ENCODE measurements at places on chromosomes 6 and 20.

- DNase-seq: no peak
Measured at GRCh38 chr6:4133941-4134838, 1.2 kb downstream of the ECI2 start.

GRCh38 chr6:33769248-33769821 is 19.6 kb downstream of the LEMD2 start:
- no peak for DNase-seq

DNA sequence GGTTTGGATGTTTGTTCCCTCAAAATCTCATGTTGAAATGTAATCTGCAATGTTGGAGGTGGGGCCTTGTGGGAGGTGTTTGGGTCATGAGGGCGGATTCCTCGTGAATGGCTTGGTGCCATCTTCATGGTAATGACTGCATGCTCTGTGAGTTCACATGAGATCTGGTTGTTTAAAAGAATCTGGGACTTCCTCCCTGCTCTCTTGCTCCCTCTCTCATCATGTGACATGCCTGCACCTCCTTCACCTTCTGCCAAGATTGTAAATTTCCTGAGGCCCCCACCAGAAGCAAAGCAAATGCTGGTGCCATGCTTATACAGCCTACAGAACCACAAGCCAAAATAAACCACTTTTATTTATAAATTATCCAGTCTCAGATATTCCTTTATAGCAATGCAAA is 250.3 kb upstream of the PLN start:
- DNase-seq: no peak

- DNase-seq: no peak
Measured at GRCh38 chr6:170129691-170130171, 161.1 kb downstream of the DLL1 start.

DNA sequence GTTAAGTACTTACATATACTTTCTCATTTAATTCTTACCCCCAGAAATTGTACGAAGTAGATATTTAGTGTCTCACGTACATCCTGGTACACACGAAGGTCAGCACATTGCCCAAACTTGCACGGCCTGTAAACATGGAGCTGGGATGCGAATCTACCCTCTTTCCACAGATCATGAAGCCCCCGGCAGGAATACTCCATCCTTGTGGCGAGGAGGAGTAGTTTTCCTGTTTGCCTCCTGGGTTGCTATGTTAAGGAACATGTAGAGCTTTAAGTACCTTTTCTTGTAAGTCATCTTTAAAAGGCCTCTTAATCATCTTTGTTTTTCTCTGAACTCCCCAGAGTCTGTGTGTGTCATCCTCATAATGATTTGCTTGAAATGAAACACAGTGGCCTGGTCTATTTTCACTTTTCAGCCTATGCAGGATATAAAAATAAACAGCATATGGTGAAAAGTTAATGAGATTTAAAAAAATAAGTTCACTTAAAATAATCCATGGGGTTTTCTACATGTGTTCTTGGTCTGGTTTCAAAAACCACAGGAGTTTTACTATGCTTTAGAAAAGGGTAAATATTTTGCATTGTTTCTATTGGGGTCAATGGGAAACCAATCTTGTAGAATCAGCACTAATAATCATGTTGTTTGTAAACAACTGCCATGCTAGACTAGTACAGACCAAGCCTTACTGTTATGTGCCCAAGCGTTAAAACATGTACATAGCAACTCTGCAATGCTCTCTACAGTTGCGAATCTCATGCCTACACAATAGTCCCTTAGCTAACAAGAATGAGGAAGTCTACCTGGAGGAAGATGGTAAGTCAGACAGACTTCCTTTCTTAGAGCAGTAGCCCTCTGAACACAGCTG is 9.3 kb upstream of the ARID1B start:
- no peak for DNase-seq

GRCh38 chr6:30613251-30614043 is 3.6 kb downstream of the PPP1R10 start:
- no peak for DNase-seq

GRCh38 chr20:57270204-57270984 is 4.0 kb upstream of the BMP7 start:
- no peak for DNase-seq

GRCh38 chr20:32479012-32479411 is 106.1 kb downstream of the NOL4L start:
- DNase-seq: no peak

DNA sequence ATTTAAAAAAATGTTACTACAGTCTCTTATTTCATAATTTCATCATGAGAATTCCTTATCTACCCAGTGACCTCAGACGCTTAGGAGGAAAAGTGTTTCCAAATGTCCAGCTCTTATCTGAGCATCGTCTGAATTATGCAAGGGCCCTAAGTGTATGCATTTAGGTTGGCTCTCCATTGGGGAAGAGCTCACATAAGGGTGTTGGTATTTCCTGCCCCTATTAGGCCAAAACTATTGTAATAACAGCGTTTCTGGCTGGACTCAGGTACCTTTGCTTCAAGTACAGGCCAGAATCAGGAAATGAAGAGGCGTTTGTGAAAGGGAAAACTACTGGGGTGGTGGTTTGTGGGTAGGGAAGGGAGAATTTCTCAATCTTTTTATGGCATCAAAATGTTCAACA is 40.4 kb upstream of the SGK1 start:
- no peak for DNase-seq

- no peak for DNase-seq
Measured at GRCh38 chr6:168441434-168442391, 729 bp downstream of the SMOC2 start.

GRCh38 chr6:144017166-144018094 is 9.4 kb upstream of the PLAGL1 start:
- DNase-seq: no peak

GRCh38 chr6:132132924-132133639 is 181.9 kb upstream of the CCN2 start:
- no peak for DNase-seq

- no peak for DNase-seq
Measured at GRCh38 chr6:47134476-47135189, 92.5 kb upstream of the ADGRF1 start.

- no peak for DNase-seq
Measured at GRCh38 chr20:13037727-13038126, 29.0 kb downstream of the SPTLC3 start.

DNA sequence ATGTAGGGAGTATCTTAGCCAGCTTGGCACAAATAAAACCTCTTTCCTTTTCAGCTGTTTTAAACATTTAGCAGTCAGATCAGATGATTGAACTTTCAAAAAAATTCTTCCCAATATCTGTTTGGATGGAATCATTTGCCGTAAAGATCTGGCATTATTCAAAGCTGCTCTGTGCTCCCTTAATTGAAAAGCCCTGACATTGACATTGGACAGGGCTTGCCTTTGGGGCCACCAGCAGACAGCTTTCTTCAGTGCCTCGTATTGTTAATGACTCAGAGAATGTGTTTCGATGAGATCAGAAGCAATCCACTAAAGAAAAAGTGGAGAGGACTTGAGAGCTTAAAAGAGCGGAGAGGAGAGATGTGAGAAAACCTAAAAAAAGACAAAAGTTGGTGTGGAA is 343.5 kb downstream of the NRN1 start:
- DNase-seq: no peak

DNA sequence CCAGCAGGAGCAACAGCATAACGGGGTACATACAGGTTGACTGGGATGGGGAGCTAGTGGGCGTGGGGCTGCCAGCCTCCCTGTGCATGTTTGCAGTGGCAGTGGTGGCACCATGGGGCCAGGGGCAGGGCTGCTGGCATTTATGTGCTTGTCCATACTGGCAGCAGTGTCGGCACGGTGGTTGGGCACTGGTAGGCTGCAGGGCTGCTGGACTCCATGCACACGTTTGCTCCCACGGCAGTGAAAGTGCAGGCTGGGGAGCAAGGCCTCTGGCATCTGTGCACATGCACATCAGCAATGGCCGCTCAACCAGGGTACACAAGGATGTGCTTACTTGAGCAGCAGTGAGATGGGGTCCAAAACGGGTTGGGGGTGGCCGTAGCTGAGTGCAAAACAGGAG is 159.5 kb upstream of the KHDRBS2 start:
- DNase-seq: no peak

DNA sequence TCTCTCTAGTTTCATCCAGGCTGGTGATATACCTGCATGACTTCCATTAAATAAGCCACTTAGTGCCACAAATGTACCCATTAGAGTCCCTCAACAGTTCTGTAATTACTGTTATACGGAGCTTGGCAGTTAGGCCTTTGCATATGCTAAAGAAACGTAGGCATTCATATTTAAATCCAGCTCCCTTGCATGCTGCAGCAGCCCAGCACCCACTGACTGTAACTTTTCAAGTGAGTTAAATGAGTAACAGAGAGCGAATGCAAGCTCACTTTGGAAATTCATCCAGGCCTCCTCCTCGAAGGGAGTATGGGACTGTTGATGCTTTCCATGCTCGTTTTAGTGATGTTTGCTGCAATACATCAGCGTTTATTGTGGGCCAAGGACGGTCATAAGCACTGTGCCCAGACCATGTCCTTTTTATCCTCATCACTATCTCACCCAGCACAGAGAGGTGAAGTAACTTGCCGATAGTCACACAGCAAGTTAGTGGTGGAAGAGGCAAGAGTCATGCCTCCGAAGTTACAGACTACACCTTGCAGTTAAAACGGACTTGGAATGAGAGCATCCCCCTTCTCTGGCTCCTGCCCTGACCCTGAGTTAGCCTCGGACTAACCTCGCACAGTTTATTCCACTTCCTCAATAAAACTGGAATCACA is 179.4 kb upstream of the PDE10A start:
- no peak for DNase-seq

- no peak for DNase-seq
Measured at GRCh38 chr6:140269591-140270165, 895.2 kb upstream of the CITED2 start.

- no peak for DNase-seq
Measured at GRCh38 chr6:46347669-46348068, 143.6 kb downstream of the RCAN2 start.

- DNase-seq: no peak
Measured at GRCh38 chr6:112008482-112008881, 45.4 kb upstream of the CCN6 start.

DNA sequence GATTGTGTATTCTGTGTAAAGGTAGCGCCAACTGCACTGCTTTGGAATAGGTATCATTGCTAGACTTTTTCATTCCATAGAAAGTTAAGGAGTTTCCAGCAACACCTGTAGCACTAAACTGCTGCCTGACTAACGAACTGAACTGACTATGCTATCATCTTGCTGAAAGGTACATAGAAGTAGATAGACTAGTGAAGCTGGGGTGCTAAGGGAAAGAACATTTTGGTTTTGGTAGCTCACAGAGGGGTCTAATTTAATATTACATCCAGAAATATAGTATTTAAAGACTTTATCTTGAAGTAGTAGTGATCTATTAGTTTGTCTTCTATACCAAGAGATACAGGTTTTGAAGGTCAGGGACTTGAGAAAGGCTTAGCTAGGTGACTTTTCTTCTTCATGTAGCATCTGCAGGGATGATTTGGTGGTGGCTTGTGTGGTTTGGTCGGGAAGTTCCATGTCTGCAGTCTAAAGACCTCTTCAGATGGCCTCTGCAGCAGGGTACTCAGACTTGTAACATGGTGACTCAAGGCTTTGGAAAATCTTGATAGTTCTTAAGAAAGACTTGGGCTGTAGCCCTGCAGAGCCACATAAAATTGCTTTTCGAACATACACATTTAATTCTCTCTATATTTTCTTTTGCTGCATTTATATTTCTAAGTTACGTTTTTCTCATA is 10.2 kb downstream of the SENP6 start:
- no peak for DNase-seq

GRCh38 chr6:97405818-97406409 is 122.9 kb upstream of the MMS22L start:
- DNase-seq: no peak

GRCh38 chr6:93801101-93801847 is 381.9 kb upstream of the EPHA7 start:
- no peak for DNase-seq

DNA sequence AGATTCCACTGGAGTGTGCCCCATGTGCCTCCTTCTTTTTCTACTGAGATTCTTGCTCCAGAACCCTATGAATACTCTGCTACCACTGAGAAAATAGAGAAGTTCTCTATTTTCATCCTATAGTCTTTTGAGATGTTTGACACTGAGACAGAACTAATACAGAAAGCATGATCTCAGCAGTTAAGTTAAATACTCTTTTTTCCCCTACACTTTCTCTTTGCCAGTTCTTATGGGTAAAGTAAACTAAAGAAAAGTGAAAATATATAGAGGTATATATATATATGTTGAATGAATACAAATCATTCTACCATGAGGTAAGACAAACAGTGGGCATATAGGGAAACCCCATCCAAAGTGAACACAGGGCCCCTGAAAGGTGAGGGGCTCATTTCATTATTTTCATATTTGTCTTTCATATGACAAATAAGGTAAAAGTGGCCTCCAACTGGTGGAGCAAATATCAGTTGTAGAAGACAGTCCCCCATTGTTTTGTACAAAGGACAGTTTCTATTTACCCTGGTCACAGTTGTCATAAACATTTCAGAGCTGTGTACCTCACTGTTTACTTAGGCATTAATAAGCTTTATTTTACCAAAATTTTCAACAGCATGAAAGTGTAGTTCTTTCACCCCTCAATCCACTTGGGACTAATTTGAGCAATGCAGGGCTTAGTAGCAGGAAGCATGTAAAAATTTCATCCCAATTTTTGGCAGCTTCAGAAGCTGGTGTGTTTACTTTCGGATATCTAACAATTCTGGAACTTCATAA is 188.3 kb upstream of the MARCKS start:
- no peak for DNase-seq
